ENCODE measurements at places on chromosomes 12 and 14. TPM values are rescaled to one million over a fixed set of nuclear protein-coding genes. Genes with fewer than 3 reads are reported as not detected.

DNA sequence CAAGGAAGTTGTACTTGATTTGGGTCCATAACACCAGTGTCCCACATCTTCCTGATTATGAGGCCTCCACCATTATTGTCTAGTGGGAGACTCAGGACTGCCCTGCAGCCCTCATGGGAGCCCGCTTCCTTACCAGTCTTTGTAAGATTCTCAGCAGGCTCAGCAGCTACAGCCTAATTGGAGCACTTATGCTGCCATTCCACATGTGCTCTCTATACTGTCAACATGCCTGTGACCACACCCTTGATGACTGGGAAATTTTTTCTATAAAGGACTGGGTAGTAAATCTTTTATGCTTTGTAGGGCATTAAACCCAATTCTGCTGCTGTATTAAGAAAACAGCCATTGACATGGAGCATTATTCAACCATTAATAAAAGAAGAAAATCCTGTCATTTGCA, 145.5 kb upstream of the IGF1 start:
- no peak for DNase-seq
- no peak overlapping the region for H3K27ac ChIP-seq
- H3K4me1 ChIP-seq, result no peaks in the 10 kb centered on the region
- no peak overlapping the region for H3K4me3 ChIP-seq
- H3K27me3 ChIP-seq, result no peaks in the 10 kb centered on the region

Gene TEP1
- total RNA-seq, result 6.5 TPM

Gene RTL1
- total RNA-seq, result not detected

Gene PTPN21
- 34.2 TPM for total RNA-seq

DNA sequence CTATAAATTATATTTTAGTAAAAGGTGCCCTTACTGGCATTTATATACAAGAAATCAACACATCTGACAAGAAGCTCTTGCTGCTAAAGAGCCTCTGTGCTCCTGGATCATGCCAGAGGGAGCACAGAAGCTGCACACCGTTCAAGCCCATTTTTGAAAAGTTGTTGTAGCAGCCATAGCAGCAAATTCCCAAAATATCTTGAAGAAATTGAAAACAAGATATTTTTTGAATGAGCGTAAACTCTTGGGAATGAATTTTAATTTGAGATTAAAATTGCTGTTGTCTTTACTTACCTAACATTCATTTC, 540 bp upstream of the CLEC2D start:
- H3K27ac ChIP-seq, result no peak overlapping the region
- no peak for DNase-seq
- H3K4me3 ChIP-seq, result no peak overlapping the region

DNA sequence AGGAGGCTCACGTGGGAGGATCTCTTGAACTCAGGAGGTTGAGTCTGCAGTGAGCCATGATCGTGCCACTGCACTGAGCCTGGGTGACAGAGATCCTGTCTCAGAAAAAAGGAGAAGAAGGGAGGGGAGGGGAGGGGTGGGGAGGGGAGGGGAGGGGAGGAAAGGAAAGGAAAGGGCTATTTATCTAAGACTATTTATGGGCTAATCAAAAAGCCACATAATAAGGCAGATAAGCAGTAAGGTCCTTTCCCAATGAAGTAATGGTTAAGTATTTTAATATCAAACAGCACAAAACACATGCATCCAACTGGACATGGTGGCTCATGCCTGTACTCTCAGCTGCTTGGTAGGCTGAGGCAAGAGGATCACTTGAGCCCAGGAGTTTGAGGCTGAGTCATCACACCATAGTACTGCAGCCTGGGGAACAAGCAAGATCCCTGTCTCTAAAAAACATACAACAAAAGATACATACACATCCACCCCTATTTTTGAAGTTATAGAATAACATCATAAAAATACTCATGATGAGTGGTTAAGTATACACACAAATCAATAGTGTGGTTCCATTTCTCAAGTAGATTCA, 9.7 kb downstream of the PAWR start:
- H3K4me3 ChIP-seq, result no peak overlapping the region
- DNase-seq, result no peak
- no peaks in the 10 kb centered on the region for H3K36me3 ChIP-seq
- no peaks in the 10 kb centered on the region for H3K27me3 ChIP-seq

GRCh38 chr14:54760866-54761575, 141.6 kb downstream of the GCH1 start:
- no peak overlapping the region for H3K4me3 ChIP-seq
- no peaks in the 10 kb centered on the region for H3K27me3 ChIP-seq
- no peak for DNase-seq

GRCh38 chr14:22560662-22561365, 28.2 kb downstream of the DAD1 start:
- H3K4me1 ChIP-seq, result peaks cover 41% of the 10 kb centered on the region
- no peak for DNase-seq
- no peaks in the 10 kb centered on the region for H3K36me3 ChIP-seq
- no peak overlapping the region for H3K4me3 ChIP-seq
- H3K27me3 ChIP-seq, result no peaks in the 10 kb centered on the region

Gene ANAPC7
- 28.0 TPM for total RNA-seq

GRCh38 chr12:53739214-53740129, 12.2 kb upstream of the CALCOCO1 start:
- no peak for DNase-seq
- H3K4me3 ChIP-seq, result peak overlapping the region; percentile 29
- no peaks in the 10 kb centered on the region for H3K36me3 ChIP-seq
- H3K27me3 ChIP-seq, result peaks cover 12% of the 10 kb centered on the region
- H3K4me1 ChIP-seq, result peaks cover 11% of the 10 kb centered on the region

GRCh38 chr14:100504372-100505078, 82.7 kb downstream of the BEGAIN start:
- no peaks in the 10 kb centered on the region for H3K27me3 ChIP-seq
- no peak overlapping the region for H3K27ac ChIP-seq
- H3K4me1 ChIP-seq, result no peaks in the 10 kb centered on the region
- no peaks in the 10 kb centered on the region for H3K36me3 ChIP-seq

DNA sequence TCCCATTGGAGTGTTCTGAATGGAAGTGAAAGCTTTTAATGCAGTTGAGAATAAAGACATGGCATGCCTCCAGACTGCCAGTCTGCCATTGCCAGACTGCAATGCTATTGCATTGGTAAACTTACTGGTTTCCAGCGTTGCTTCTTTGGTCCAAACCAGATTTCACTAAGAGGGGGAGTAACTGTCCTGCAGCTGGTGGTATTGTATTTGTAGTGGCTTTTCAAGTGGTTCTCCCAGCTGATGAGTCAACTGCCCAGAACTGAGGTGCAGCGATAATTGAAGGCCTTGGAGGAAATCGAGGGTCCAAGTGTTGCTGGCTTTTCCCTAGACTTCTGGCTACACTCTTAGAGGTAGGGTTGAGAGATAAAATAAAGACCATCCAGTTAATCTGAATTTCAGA, 31.9 kb downstream of the ERG28 start:
- no peak for DNase-seq
- no peaks in the 10 kb centered on the region for H3K27me3 ChIP-seq
- no peaks in the 10 kb centered on the region for H3K36me3 ChIP-seq
- no peak overlapping the region for H3K4me3 ChIP-seq
- H3K4me1 ChIP-seq, result no peaks in the 10 kb centered on the region

Gene SIX6
- total RNA-seq, result not detected

DNA sequence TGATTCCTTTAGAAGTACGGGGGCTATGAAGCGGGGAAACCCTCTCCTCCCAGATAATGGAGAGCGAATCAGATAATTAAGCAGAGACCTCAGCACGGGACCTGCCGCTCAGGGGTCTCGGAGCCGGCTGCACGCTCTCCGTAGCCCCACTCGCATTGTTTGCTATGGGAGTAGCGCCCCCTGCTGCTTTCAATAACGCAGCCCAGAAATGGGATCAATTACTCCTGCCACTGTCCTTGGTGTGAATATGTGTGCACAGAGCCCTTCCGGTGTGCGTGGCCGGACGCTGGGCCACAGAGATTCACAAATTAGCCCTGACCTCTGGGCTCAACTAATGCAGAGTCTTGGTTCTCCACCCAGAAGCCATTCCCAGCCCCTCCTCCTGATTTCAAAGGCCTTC, 76.4 kb upstream of the TMEM132C start:
- H3K4me1 ChIP-seq, result no peaks in the 10 kb centered on the region
- no peak overlapping the region for H3K27ac ChIP-seq
- DNase-seq, result no peak
- no peak overlapping the region for H3K4me3 ChIP-seq
- H3K27me3 ChIP-seq, result no peaks in the 10 kb centered on the region

Gene WASHC3
- 48.5 TPM for total RNA-seq

Gene BCAT1
- total RNA-seq, result 1.5 TPM
